ENCODE measurements at places on chromosomes 7 and 10.

DNA sequence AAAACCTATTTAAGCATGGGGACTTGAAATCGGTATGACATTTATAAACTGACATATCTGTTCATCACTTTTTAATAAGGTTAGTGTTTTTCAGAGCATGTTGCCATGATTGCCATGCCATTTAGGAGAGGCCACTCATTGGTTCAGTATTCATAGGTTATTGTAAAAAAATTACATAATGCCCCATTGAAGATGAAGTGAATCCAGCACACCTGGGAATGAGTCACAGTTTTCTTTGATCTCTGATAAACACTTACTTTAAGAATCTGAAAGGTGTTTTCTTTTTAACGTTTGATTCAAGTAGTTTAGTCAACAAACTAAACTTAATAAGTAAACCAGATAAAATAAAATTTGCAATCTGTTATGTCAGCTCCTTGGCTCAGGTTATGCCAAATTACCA, 278.3 kb downstream of the ARL4A start:
- no peak for DNase-seq

GRCh38 chr10:22646388-22646853, 68.0 kb downstream of the PIP4K2A start:
- DNase-seq, result no peak

- no peak for DNase-seq
Observed at GRCh38 chr7:156576216-156577058, 64.1 kb upstream of the RNF32 start.

DNA sequence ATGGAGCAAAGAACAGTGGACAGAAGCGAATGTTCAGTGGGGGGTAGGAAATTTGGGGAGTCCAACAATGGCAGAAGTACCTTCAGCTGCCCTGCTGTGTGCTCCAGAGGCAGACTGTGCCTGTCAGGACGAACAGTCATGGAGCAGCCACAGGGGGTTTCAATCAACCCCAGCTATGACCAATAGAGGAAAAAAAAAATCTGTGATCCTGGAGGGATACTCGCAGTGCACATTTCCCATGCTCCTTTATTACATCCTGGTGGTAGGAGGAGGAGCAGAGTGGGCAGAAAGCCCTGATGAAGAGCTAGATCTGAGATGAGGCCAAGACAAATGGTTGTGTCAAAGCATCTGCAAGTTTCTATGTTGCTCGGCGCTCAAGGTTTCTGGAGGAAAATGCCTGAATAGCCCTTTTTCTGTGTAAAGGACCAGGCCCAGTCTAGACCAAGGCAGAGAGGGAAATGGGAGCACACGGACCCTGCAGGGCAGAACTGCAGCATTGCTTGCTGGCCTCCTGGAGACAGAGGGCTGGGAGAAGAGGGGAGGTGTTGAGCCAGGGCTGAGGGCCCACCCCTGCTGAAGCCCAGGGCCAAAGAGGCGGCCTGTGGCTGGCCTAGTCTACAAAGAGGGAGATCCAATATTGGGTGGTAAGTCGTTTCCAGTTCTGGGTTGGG, 201.5 kb downstream of the GRID1 start:
- DNase-seq, result no peak

DNA sequence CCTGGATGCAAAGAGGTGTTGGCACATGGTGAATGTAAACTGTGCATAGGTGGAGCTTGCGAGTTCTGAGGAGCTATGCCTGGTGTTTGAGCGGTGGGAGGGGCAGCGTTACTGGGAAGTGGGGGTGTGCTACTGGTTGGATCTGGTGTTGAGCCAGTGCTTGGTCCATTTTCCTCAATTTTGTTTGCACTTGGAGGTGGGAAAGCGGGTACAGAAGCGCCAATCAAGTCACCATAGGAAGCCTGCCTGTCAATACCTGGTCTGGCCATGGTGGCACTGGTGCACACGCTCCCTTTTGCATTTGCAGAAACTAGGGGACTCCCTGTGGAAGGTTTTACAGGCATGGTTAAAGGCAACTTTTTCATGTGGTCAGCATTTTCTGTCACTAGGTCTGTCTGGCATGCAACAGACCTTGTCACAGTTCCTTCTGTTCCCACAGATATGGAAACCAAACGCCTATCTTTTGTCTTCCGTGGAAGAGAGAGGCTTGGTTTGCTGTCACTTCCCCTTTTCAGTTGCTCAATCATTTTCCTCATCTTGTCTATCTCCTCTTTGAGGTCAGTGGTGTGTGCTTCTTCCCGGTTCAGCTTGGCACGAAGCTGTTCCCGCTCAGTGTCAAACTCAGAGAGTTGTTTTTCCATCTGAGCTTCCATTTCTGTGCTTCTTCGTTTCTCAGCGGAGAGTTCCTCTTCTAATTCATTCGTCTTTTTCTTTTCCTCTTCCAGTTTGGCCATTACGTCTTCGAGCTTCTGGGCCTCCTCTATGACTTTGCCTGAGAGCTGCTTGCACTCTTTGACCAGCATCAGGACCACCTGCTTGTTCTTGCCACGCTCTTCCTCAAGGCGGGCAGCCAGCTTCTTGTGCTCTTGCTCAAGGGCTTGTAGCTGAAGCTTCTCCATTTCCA, 81.1 kb downstream of the CTTNBP2 start:
- no peak for DNase-seq

DNA sequence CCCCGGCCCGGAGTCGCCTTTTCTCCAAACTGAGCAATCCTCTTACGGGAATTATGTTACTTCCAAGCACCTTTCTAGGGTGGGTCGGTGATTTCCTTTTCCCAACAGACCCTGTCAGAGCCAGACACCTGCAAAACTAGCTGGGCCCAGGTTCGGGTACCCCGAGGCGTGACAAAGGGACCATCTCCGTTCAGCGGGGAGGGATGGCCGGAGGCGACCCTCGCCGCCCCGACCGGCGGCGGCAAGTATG, 445 bp downstream of the PPA1 start:
- DNase-seq, result no peak

DNA sequence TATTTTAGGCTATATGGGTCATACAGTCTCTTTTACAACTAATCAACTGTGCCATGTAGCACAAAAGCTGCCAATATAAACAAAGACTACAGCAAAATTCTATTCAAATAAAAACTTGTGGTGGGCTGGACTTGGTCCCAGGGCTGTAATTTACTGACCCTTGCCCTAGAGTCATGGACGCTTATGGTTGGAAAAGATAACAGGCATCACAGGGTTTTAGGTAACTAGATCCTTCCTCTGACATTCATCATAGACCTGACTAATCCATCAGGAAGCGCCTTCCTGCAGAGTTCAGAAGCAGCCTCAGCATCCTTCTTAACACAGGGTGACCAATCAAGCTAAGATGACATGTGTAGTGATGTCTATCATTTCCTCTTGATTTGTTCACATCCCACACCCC, 40.2 kb upstream of the GPAM start:
- DNase-seq, result no peak

DNA sequence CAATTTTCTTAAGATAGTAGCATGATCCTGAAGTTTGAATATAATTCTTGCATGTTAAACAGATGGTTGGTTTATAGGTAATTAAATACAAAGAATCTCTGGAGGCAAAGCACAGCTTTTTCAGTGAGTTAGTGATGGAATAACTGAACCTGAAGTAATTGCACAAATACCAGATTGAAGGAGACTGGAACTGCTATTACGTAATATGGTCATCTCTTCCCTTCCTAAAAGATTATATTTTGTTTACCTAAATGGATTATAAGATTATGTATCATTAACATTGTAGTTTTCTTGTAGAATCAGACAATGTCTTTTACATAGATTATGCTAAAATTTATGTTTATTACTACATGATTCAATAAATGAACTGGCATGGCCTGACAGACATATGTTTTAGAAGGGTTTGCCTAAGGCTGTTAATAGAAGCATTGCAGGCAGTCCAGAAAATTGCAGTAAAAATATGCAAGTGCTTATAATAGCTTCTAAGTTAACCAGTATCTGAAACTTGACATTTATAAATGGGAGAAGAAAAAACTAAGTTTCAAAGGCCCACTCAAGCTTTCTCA, 35.8 kb upstream of the GPR37 start:
- DNase-seq, result no peak

DNA sequence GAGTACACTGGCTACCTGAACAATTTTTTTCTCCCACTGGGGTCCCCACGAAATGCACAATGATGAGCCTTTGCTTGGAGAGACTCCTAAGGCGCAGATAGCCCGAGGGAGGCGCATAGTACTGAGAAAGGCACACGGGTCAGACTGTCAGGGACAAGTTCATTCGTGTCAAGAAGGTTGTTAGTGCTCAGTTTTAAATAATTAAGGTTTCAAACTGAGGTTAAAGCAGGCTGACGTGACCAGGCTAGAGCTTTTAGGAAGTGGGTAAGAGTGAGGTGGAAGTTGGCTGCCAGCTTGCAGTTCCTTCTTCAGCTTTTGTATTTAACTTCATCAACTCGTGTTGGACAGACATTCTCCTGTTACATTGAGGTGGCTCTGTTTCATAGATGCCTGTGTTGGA, 31.6 kb downstream of the RBM33 start:
- DNase-seq, result no peak

GRCh38 chr7:110356438-110356837, 734.5 kb upstream of the LRRN3 start:
- DNase-seq, result no peak

GRCh38 chr7:128767475-128768110, 8.0 kb downstream of the OPN1SW start:
- DNase-seq, result no peak

DNA sequence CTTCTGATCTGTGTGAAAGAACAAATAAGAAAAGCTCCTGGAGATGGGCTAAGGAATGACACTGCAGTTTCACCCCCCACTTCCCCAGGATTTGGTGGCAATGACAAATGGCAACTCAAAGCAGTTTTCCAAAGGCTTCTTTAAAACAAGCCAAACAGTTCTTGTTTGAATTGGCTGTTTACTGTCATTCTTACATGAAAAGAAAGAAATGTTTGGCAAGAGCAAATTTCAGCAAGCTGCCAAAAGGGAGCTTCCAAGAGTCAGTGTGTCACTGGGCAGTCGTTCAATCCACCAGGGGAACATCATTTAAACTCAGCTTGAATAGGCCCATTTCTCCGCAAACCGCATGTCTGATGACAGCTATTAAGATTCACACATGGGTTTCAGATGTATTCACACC, 119.0 kb upstream of the RHOBTB1 start:
- no peak for DNase-seq

DNA sequence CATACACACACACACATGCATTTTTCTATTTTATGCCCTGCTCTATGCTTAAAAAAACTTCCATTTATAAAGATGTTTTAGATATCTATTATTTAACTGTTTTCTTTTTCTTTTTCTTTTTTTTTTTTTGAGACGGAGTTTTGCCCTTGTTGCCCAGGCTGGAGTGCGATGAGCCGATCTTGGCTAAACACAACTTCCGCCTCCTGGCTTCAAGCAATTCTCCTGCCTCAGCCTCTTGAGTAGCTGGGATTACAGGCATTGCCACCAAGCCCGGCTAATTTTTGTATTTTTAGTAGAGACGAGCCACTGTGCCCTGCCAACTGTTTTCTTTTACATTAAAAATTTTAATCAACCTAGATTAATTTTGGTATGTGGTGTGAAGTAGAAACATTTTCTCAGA, 45.6 kb upstream of the PURB start:
- DNase-seq, result no peak

DNA sequence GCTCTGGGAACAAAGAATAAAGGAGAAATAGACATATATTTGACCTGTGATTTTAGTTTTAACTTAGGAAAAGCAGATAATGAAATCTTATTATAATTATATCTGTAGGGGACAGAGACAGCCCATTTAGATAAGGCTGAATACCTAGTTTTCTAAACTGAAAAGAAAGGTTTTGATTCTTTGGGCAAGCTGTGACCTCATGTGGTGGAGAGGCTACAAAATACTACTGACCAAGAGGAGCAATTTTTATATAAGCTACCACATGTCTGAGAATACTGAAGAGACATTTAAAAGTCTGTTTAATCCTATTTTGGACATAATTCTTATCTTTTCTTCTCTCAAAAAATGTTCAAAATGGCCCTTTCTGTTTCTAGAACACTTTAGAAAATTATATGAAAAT, 271.0 kb downstream of the MTERF1 start:
- no peak for DNase-seq

- no peak for DNase-seq
Observed at GRCh38 chr7:45106-46090, 147.0 kb upstream of the FAM20C start.

DNA sequence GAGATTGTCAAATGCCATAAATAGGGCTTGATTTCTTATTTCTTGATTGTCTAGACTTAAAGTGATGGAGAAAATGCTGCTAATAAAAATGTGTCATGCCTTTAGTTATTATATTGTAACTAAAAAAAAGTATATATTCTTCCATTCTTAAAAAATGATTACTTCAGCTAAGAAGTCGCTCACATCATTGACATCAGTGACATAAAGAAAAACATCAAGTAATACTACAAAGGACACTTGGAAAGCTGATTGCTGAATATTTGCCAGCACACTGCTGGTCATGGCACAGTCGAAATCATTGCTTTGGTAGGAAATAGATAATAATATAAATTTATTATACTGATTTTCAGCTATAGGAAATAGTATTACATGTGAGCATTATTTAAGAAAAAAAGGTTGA, 62.6 kb downstream of the LOXL4 start:
- DNase-seq, result no peak

GRCh38 chr7:70380421-70381015, 751.4 kb upstream of the GALNT17 start:
- no peak for DNase-seq

- DNase-seq, result no peak
Observed at GRCh38 chr10:15262036-15262713, 93.7 kb upstream of the NMT2 start.

DNA sequence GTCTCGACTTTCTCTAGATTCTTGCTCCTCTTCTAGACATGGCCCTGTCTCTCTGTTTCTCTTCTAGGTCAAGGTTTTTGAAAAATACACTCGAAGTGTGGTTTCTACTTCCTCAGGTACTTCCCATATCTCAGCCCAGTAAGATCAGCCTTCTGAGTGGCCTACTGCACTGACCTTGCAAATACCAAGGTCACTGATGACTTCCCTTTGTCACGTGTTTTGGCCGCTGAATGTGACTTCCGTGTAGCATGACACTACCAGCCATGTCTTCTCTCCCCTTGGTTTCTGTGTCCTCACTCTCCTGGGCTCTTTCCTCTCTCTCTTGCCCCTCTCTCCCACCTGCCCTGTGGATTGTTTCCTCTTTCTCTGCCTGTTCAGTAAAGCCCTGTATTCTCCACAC, 7.9 kb upstream of the WIPF3 start:
- DNase-seq, result no peak

DNA sequence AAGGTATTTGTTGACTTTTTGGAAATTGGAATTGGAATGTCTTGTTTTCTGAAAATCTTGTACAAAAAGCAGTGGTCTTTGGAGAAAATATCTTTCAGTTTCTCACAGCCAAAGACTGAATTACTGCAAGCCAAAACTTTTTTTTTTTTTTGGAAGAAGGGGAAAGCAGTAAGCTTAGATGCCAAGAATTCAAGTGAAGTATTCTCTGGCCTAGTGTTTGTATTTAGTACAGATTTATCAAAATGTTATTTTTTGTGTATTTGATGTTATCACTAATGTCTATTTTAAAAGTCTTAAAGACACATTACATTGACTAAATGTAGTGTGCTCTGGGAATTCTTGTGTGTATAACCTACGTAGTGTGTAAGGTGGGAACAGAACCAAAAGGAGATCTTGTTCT, 6.2 kb downstream of the TET1 start:
- DNase-seq, result no peak

GRCh38 chr7:16883918-16884317, 2.1 kb upstream of the AGR3 start:
- DNase-seq, result no peak
